Sigmoid colon (tissue), 7 donors: ENCODE measurements at places on chromosomes 16 and 17.

DNA sequence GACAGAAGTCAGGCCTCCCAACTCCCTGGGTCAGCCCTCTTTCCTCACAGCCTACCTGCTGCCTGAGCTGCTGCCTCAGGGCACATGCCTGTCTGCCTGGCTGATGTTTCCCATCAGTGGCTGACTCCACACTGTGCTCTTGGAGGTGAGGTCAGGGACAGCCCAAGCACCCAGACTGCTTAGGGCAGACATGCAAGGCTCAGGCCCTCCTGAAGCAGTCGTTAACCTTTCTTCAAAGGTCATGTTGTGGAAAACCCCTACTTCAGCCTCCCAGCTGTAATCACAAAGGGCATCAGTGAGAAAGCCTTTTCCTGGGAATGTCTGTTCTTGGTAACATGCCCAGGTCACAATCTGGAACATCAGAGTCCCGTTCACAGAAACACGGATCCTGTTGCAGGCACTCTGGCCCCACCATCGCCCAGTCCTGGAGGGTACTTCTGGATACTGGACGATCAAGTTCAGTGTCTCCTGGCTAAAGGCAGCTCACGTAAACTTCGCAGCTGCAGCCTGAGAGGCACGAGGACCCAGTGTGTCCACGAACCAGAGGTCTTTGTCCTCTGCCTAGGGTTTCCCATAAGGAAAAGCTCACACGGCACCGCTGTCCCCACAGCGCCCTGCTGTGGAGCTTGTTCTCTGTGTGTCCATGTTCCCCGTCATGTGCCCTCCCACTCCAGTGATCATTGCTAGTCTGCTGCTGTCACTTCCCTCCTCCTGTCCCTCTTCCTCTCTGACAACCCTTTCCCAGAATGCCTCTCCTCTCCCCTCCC, 54.9 kb downstream of the GNAO1 start:
- no peaks in the 10 kb centered on the region for H3K27me3 ChIP-seq
- peak overlapping the region; percentile 56 for H3K27ac ChIP-seq
- H3K4me1 ChIP-seq = peaks cover 37% of the 10 kb centered on the region
- peak; percentile 67 for DNase-seq

GRCh38 chr16:67187175-67187890, 2.6 kb downstream of the EXOC3L1 start:
- H3K27me3 ChIP-seq = no peaks in the 10 kb centered on the region
- no peak for DNase-seq
- peaks cover 35% of the 10 kb centered on the region for H3K4me1 ChIP-seq
- H3K27ac ChIP-seq = no peak overlapping the region
- no peak overlapping the region for H3K4me3 ChIP-seq

DNA sequence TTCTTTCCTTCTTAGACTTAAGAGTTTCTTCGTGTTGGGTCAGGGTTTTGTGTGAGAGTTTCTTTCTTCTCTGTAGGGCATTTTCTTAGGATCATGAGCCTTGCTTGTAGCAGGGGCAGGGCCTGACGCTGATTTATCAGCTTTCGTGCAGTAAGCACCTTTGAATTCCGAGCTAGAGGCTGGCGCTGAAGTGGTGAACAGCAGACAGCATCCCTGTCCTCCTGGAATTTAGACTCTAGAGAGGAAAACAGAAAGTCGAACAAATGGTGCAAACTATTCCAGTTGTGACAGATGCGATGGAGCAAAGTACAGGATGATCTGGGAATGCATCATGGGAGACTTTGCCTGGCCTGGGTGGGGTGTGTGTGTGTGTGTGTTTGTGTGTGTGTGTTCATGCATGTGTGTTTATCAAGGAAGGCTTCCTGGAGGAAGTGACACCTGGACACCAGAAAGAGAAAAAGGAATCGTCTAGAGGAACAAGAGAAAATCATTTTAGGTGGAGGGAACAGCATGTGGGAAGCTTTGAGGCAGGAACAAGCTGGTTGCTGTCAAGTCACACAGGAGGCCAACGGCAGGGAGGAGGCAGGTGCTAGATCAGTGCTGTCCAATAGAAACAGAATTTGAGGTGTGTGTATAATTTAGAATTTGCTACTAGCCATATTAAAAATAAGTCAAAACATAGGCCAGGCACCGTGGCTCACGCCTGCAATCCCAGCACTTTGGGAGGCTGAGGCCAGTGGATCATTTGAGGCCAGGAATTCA, 60.2 kb downstream of the WWP2 start:
- H3K4me3 ChIP-seq = no peak overlapping the region
- no peaks in the 10 kb centered on the region for H3K27me3 ChIP-seq
- no peaks in the 10 kb centered on the region for H3K4me1 ChIP-seq
- H3K27ac ChIP-seq = no peak overlapping the region
- no peaks in the 10 kb centered on the region for H3K36me3 ChIP-seq

DNA sequence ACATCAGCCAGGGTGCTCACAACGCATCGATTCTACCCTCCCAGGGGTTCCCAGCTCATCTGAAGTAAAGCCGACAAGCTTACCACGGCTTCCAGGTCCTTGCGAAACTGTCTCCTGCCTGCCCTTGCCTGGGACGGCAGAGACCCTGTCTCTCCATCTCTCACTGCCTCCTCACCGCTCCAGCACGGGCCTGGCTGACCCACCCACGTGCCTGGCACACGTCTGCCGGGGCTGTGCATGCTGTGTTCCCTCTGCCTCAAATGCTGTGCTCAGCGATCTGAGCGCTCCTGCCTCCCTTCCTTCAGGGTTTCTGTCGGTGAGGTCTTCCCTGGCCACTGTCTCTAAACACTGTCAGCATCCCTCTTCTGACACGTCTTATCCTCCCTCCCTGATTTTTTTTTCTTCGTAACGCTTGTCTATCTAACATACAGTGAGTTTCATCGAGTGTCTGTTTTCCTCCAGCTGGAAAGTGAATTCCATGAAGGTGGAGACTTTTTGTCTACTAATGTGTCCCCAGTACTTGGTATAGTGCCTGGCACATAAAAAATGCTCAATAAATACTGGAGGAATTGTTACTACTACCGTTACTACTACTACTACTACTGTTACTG, 208.4 kb downstream of the IRF8 start:
- no peaks in the 10 kb centered on the region for H3K27me3 ChIP-seq
- H3K4me1 ChIP-seq = no peaks in the 10 kb centered on the region
- no peaks in the 10 kb centered on the region for H3K36me3 ChIP-seq
- H3K4me3 ChIP-seq = no peak overlapping the region

DNA sequence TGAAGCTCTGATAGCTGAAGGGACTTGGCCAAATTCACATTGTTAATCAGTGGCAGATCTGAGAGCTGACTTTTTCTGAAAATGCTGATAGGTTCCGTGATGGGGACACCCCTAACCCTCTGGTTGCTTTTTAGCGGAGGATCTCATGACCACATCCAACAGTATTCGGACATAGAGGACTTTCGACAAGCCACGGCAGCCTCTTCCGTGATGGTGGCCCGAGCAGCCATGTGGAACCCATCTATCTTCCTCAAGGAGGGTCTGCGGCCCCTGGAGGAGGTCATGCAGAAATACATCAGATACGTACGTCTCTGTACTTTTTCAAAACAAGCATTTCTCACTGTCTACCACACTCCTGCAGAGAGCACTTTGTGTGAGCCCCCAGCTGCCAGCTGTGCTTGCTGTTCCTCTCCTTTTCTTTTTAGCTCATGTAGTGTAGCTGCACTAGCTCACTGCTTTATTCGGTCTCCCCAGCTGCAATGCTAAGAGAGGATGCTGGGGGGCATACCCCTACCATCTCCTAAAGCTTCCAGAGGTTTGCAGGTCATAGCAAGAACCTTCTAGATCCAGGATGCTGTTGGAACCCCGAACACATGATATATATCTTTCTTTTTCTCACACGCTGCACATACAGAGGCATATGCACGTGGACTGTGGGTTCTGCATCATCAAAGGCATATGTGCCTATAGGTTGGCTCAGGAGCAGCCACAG, 14.2 kb upstream of the NFATC3 start:
- H3K36me3 ChIP-seq = no peaks in the 10 kb centered on the region
- no peak overlapping the region for H3K4me3 ChIP-seq
- H3K4me1 ChIP-seq = peaks cover 10% of the 10 kb centered on the region
- H3K27ac ChIP-seq = no peak overlapping the region

- no peaks in the 10 kb centered on the region for H3K27me3 ChIP-seq
- no peak for DNase-seq
- H3K4me3 ChIP-seq = no peak overlapping the region
- H3K4me1 ChIP-seq = no peaks in the 10 kb centered on the region
- H3K36me3 ChIP-seq = no peaks in the 10 kb centered on the region
These were observed 223.7 kb upstream of the AXIN2 start for GRCh38 chr17:65785109-65785508.

GRCh38 chr16:61042737-61043136, 993.5 kb downstream of the CDH8 start:
- H3K27ac ChIP-seq = no peak overlapping the region
- no peaks in the 10 kb centered on the region for H3K36me3 ChIP-seq
- no peak for DNase-seq
- H3K4me3 ChIP-seq = no peak overlapping the region
- H3K27me3 ChIP-seq = no peaks in the 10 kb centered on the region

GRCh38 chr17:9944704-9945103, 39.6 kb upstream of the RCVRN start:
- no peak overlapping the region for H3K4me3 ChIP-seq
- no peaks in the 10 kb centered on the region for H3K27me3 ChIP-seq
- H3K27ac ChIP-seq = no peak overlapping the region
- H3K4me1 ChIP-seq = no peaks in the 10 kb centered on the region

DNA sequence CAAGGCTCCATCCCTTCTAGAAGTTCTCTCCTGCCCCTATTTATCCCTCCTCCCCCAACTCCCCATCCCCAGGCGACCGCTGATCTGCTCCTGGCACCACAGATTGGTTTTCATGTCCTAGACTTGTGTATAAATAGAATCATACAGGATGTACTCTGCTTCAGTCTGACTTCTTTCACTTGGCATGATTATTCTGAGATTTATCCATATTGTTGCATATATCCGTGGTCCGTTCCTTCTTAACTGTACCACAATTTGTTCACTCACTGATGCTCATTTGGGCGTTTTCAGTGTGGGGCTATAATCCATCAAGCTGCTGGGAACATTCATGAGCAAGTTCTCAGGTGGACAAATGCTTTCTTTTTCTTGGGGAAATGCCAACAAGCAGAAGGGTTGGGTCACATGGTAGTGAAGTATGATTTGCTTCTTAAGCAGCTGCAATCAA, 23.9 kb downstream of the PITPNM3 start:
- no peak overlapping the region for H3K27ac ChIP-seq
- no peaks in the 10 kb centered on the region for H3K27me3 ChIP-seq
- peak; percentile 19 for DNase-seq
- no peaks in the 10 kb centered on the region for H3K36me3 ChIP-seq
- no peaks in the 10 kb centered on the region for H3K4me1 ChIP-seq
